Adrenal gland (tissue), 19 donors: ENCODE measurements at places on chromosomes 1 and 21. TPM values are rescaled to one million over a fixed set of nuclear protein-coding genes. Genes with fewer than 3 reads are reported as not detected.

Gene FBXO44
- total RNA-seq = 18.3 TPM

GRCh38 chr1:179924268-179924667, 30.3 kb upstream of the CEP350 start:
- no peak for DNase-seq

Gene S100B
- 2.4 TPM for total RNA-seq

GRCh38 chr1:165129568-165130164, 226.8 kb downstream of the LMX1A start:
- peak; percentile 20 for DNase-seq

Gene PINK1
- total RNA-seq = 308 TPM

Gene RGSL1
- total RNA-seq = not detected

GRCh38 chr1:197468543-197469175, 200.6 kb downstream of the CRB1 start:
- no peak for DNase-seq

DNA sequence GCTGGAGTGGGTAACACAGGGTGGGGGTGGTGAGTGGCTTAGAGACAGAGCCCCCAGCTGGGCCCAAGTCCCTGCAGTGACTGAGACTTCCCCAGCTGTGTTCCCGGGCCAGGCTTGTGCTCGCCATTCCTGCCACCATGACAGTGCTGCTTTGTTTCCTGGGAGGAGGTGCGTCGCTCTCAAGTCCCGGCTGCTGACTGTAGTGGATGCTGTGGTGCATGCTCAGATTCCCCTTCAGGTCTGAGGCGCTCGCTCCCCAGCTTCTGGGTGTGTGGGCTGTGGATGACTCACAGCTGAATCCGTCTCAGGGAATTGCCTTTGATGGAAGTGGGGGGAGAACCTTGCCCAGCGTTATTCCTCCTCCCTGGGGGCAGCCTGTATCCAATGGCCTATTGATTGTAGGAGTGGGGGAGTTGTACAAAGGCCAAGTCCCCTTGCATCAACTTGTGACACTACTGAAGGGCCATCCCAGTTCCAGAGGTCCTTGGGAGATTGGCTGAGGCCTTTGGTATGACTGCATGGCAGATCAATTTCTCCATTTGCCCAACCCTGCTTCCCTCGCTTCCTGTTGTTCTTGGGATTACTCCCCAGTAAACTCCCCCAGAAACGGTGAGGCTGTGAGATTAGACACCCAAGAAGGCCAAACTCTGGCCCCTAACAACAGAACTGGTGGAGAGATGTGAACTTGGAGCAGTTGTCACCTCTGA, 17.8 kb upstream of the POU3F1 start:
- DNase-seq = no peak

Gene NCDN
- 45.8 TPM for total RNA-seq

DNA sequence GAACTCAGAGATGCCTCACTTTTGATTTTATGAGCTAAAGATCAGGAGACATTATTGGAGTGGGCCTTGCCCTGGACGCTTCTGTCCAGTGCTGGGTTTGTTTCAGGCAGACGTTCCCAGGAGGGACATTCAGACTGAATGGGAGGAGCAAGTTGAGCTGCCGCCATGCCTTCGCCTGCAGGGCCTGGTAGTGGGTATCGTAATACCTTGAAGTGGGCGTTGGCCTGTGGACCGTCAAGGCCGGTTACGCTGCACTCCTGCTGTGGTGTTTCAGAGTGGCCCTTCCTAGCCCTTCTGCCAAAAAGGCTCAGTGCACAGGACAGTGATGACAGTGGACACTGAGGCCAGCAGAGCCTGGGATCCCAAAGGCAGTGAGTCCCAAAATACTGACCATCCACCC, 1.6 kb downstream of the FAM3B start:
- no peak for DNase-seq

DNA sequence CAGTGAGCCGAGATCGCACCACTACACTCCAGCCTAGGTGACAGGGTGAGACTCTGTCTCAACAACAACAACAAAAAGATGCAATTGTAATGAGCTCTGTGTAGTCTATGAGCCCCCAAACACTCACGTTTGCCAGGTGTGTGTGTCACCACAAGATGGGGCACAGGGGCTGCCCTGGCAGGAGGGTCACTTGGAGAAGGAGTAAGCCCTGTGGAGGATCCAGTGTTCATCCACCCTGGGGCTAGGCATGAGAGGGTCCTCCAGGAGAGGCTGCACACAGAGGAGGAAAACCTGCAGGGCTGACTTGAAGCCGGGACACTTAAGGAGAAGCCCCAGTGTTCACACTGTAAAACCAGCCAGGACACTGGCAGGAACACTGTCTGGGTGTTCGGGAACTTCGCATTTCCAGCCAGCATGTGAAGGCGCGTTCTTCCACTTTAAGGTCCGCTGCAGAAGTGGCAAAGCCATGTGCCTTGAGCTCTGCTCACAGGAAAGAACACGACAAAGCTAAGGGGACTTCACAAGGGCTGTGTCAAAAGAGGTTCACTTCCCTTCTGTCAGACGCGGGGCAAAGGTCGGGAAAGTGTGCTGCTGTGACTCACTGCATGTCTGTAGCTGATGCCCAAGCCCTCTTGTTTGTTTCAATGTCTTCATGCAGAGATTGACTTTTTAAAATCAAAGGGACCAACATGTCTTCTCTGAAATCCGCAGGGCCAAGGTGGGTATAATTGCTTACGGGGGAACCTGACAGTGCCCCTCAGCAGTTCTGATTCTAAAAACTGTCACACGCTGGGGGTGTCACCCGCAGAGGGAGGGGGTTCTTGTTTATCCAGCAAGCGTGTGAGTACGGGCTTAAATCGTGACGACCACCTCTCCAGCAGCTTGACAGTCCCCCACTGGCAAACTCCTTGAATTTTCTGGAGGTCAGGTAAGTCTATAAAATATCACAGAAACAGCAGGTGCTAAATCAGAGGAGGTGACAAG, 102.8 kb downstream of the RIPK4 start:
- peak; percentile 21 for DNase-seq

Gene KRTAP8-1
- total RNA-seq = not detected

DNA sequence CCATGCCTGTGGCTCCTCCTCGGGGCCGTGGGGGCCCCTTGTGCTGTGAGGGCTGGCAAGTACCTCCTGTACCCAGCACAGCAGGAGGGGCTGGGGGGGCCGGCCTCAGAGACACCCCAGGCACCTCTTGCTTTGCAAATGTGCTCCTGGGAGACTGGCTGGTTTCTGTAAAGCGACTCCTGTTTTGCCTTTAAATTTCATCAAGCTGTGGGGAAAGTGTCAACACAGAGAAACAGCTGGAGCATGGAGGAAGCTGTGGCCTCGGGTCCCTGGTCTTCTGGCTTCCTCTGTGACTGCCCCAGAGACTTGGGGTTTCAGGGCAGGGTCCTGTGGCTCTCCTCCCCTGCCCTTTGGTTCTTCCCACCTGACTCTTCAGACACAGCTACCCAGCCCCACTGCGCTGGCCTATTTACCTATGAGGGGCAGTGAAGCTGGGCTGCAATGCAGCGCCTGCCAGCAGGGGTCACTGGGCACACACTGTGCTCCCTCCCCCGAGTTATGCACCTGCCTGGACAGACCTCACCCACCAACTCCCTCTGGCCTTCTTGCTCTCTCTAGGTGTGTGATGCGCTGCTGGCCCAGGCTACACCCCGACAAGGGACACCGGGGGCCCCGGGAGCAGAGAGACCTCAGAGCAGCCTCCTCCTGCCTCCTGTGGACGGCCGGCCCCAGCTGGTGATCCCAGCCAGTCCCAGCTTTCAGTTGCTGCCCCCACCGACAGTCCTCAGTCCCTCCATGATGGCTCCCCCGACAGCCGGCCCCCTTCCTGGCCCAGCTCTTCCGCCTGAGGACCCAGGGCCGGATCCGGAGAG, 17.6 kb upstream of the PEX10 start:
- DNase-seq = no peak

GRCh38 chr1:228363686-228364067, 43.0 kb downstream of the TRIM11 start:
- peak; percentile 28 for DNase-seq

GRCh38 chr1:101389547-101389929, 152.7 kb downstream of the S1PR1 start:
- no peak for DNase-seq

Gene USH2A
- total RNA-seq = 1.9 TPM

Gene HSPA6
- total RNA-seq = 2.4 TPM

DNA sequence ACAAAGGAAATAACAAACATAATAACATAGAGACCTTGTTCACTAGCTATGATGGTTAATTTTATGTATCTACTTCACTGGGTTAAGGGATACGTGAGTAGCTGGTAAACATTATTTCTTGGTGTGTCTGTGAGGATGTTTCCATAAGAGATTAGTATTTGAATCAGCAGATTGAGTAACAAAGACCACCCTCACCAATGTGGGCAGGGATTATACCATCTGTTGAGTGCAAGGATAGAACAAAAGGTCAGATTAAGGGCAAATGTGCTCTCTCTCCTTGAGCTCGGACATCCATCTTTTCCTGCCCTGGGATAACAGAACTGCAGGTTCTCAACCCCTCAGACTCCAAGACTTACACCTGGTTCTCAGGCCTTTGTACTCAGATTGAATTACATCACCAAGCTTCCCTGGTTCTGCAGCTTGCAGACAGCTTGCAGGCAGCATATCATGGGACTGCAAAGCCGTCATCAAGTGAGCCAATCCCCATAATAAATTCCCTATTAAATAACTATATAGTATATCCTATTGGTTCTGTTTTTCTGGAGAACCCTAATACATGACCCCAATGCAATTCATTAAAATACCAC, 9.2 kb downstream of the SPATA6 start:
- DNase-seq = no peak

Gene LBR
- 11.1 TPM for total RNA-seq

GRCh38 chr21:37061926-37062592, 10.8 kb downstream of the PIGP start:
- no peak for DNase-seq

Gene CLCA4
- not detected for total RNA-seq

DNA sequence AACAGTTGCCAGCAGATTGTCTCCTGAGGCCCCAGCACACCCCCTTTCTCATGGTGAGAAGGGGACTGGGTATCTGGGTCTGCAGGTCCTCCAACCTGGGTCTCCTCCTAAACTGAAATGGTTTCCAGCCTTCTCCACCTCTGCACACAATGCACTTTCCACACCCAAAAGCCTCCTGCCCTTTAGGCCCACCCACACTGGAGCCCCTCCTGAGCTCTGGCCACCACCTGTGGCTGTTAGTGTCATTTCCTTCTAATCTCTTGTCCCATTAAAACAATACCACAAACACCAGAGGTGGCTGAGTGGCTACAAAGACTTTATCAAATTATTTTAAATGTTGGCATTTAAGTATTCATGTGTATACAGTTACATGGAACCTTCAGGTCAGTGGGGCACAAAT, 11.5 kb downstream of the GPR3 start:
- DNase-seq = no peak

Gene LDLRAD1
- total RNA-seq = 0.39 TPM

Gene SEC16B
- total RNA-seq = 4.2 TPM

Gene STUM
- total RNA-seq = 0.15 TPM

Gene GBP4
- total RNA-seq = 10.7 TPM

Gene CD101
- total RNA-seq = 0.47 TPM

DNA sequence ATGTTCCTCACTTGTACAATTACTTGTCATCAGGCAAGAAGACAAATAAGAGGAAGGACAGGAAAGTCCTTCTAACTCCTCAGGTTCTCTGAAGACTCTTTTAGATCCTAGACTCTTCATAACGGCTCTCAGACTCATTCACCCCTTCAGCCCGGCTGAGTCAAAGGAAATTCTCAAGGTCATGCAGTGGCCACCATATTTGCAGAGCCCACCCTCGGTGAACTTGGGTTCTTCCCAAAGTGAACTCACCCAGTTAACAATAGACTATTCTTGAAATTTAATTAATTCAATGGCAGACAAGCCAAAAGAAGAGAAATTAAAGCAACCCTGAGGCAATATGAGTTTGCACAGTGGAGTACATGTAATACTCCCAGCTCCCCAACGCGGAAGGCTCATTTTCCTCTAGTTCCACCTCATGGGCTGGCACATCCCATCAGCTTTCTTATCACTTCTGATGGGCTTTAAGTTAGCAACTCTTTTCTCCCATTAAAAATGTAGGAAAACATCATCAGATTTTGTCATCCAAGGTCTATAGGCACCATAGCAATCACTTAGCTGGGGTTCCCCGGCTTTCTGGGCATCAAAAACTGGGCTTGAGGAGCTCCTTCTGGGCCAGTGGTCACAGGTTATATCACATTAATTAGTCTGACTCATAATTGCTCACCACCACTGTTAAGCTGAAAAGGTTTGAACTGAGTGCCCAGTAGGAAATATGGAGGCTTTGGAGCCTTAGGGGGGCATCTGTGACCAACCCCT, 27.8 kb upstream of the TIAM1 start:
- DNase-seq = no peak

DNA sequence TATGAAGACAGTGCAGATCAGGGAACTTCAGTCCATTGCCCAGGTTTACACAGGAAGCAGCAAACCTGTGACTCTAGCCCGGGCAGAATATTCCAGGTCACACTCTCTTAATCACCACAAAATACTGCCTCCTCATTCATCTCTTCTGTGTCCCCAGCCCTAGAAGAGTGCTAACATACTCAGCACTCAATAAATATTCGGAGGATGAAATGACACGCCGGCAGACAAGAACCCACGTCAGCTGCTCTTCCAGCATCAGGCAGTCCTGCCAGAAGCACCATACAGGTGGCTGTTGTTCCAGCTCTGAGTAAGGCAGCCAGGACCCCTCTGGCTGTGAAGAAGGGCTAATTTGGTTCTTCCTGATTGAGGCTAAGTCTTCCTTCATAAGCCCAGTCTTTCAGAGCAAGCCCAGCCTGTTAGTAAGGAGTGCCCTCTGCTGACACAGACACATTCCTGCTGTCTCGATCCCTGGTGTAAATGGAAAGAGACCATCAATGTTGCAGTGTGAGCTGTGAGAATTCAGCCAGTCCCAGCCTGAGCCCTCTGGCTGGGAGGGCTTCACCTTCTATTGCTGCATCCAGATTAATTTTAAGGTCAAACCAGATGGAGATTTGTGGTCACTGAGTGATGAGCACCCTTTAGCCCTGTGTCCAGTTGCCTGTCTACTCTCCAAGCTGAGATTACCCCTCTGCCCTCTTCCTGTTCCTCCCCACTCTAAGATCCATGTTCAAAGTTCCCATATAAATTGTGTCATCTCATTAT, 45.0 kb upstream of the KIRREL1 start:
- no peak for DNase-seq

DNA sequence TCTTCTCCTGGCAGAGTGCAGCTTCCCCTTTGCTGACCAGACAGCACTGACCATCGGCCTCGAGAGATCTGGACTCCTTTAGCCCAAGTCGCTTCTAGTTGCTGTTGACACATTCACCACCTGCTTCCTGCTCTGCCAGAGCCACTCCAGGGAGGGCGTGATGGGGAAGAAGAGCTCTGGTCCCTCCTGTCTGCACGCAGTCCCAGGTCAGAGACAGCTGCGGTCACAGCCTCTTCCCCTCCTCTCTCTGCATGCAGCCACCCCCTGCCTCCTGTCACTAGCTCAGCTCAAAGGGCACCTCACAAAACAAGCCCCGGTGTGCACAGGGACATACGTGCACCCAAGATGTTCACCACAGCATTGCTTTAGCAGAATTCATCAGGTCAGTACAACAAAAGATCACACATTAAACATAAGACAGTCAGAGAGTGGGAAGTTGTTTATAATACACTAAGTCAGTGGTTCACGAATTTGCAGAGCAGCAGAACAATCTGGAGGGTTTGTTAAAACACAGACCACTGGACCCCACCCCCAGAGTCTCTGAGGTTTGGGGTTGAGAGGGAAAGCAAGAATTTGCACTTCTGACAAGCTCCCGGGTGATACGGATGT, 132.9 kb downstream of the SYF2 start:
- DNase-seq = peak; percentile 27
